ENCODE measurements at places on chromosomes 6 and 20.

DNA sequence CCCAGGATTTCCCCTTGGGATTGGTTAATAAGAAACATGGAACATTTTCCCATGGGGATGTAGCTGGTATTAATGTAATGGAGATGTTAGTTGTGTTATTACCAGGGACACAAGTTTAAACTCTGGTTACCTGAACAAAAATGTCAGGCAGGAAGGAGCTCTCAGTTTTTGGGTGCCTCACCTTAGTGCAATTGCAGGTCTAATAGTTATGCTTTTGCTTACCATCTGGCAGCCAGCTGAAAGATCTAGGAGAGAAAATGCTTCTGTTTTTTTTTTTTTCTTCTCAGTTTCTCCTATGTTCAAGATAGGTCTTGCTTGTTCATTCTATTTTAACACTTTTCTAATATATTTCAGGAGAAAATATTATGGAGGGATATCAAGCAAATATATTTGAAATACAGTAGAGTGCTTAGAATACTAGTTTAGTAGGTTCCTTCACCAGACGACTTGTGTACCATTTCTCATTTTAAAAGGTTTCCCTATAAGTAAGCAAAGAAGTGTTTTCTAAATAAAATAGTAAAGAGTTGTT lies 4.2 kb upstream of the UBE2J1 start:
- no peak for DNase-seq

DNA sequence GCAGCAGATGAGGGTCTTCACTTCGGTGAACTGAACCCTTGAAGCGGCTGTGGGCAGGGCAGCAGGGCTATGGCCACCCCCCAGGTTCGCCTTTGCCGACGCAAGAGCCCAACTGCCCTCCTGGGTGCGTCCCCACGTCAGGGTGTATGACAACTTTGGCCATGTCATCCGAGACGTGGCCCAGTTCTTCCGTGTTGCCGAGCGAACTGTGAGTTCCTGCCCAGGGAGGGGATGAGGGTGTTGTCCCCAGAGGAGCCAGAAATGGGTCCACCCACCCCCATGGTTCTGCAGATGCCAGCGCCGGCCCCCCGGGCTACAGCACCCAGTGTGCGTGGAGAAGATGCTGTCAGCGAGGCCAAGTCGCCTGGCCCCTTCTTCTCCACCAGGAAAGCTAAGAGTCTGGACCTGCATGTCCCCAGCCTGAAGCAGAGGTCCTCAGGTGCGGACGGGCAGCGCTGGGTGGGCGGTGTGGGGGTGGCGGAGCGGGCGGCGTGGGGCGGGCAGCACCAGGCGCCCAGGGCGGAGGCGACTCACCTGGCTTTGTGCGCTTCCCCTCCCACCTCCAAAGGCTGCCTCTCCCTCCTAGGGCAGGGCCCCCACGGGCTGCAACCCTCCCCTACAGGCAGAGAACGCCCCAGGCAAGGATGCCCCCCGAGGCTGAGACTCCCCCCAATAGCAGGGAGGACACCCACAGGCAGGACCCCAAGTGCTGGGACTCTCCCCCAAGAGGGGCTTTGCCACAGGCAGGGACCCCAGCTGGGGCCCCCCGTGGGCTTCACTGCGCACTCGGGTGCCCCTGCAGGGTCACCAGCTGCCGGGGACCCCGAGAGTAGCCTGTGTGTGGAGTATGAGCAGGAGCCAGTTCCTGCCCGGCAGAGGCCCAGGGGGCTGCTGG lies 6.2 kb upstream of the TNFRSF6B start:
- DNase-seq, result no peak

GRCh38 chr20:9574181-9574580 lies 59.8 kb downstream of the LAMP5 start:
- DNase-seq, result no peak

GRCh38 chr6:144017166-144018094 lies 9.4 kb upstream of the PLAGL1 start:
- no peak for DNase-seq

DNA sequence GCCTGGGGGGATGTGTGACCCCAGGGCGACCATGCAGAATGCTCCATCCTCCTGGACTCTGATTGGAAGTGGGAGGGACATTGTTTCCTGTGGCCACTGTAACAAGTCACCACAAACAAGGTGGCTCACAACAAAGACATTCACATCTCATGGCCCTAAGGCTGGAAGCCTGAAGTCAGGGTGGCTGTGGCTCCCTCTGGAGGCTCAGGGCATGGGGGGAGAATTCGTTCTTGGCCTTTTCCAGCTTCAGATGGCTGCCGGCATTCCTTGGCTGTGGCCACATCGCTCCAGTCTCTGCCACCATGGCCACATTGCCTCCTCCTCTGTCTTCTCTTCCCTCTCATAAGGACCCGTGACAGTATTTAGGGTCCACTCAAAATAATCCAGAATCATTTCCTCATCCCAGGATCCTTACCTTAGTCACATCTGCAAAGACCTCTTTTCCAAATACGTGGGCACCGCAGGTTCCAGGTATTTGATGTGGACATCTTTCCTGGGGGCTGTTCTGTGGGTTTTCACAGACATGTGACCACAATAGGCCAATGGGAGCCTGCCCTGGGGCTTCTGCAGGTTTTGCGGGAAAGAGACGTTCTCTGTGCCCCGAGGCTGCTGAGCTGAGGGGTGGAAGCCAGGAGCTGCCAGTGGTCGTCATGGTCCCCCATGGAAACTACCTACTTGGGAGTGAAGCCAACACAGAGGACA lies 249.3 kb downstream of the PREX1 start:
- no peak for DNase-seq

GRCh38 chr6:38806271-38806670 lies 91.2 kb downstream of the DNAH8 start:
- DNase-seq, result peak; percentile 58

- DNase-seq, result no peak
Observed at GRCh38 chr6:494394-494793, 102.8 kb downstream of the IRF4 start.

DNA sequence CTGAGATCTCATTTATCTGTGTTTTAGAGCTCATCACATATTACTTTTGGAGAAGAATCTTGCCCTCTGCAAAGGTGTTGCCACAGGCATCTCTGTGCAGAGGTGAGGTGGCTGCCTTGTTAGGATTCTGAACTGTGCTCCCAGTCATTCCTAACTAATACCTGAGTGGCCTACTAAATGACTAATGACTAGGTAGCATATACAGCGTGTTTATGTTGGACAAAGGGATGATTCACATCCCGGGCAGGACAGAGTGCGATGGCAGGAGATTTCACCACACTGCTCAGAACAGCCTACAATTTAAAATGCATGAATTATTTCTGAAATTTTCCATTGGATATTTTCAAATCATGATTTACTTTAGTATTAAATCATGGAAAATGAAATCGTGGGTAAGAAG lies 23.1 kb upstream of the CGA start:
- no peak for DNase-seq

Measured in NCI-H1092 (cell line).